T-helper 2 cell (primary cell): ENCODE measurements at places on chromosomes 3 and 15.

DNA sequence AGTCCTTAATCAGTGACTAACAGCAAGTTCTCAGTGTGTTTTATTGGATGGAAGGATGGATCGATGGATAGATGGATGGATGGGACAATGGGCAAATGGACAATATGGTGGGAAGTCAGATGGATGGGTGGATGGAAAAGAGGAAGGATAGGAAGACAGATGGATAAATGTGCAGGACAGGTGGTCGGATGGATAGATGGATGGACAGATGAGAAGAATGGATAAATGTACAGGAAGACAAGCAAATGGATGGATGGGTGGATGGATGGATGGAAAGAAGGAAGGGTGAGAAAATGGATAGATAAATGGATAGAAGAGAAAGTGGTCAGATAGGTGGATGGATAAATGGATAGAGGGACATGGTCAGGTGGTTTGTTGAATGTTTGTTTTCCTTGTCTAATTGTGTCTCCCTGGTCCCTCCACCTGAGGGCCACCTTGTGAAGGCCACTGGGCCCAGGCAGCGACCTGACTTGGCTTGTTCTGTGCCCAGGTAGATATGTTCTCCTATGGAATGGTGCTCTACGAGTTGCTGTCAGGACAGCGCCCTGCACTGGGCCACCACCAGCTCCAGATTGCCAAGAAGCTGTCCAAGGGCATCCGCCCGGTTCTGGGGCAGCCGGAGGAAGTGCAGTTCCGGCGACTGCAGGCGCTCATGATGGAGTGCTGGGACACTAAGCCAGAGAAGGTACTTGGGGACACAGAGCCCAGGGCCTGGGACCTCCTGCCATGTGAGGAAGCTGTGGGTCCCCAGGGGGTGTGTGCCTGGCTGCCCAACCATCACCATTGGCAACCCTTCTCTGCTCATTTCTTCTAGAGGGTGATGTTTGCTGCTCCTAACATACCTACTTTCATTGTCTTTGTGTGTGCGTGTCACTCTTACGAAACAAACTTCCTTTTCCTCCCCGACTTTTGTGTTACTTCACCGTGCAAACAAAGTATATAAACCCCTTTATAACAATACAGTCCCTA, 137.5 kb downstream of the LRRK1 start:
- DNase-seq = no peak

DNA sequence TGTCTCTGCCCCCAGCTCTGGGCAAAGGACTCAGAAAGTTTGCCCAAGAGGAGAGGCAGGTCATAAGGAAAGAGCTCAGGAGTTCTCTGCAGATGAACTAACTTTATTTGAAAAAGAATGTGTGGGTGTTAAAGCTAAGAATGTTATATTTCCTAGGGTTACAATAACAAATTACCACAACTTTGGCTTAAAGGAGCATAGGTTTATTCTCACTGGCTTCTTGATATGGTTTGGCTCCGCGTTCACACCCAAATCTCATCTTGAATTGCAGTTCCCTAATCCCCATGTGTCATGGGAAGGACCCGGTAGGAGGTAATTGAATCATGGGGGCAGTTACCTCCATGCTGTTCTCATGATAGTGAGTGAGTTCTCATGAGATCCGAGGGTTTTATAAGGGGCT, 383.7 kb upstream of the CFAP20DC start:
- DNase-seq = no peak

DNA sequence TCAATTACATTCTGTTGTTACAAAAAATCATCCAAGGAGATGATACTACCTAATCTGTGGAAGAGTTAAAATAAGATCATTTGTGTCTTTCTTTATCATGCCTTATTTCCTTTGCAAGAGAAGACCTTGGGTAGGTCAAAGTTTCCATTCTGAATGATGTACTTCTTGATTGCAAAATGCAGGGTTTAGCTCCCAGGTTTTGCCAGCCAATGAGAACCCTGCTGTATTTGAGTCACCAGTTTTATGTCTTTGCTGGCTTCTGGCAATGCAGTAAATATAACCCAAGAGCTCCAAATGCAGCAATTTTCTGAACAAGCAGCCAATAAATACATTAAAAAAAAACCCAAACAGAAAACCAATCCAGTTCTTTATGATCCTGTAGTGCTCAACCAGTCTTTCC, 204.9 kb downstream of the CADPS start:
- no peak for DNase-seq

DNA sequence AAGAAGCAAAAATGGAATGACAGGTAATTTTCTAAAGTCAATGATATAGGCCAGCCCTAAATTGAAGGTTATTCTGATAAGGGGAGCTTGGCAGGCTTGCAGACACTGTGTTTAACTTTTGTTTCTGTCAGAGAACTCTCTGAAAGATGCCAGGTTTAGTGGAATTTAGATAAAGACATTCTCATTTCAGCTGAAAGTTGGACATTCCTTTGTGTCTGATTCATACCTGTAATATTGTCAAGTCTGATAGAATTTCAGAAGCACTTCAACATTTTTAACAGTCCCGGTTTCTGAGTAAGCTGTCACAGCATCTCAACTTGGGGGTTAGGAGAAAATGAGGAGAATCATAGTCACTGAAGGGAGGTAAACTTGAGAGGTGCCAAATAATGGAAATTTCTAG, 84.0 kb downstream of the DIPK2A start:
- DNase-seq = no peak

- peak; percentile 41 for DNase-seq
These were observed 36.3 kb upstream of the GNB5 start for GRCh38 chr15:52227456-52227855.

DNA sequence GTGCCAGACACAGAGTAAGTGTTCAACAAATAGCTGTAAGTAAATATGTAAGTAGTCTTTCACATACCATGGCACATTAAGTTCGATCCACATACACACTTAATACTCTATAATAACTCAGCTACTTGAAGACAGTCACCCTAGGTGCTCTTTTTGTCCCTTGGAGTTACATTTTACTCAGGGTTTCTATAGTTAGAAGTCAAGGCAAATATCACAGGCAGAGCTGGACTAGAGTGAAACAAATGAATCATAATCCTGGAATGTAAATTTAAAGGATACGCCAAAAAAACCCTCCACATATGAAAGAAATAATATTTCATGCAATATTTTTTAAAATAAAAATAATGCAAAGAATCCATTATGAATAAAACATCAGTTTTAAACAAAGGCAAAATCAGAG, 461.8 kb downstream of the MAGI1 start:
- no peak for DNase-seq

DNA sequence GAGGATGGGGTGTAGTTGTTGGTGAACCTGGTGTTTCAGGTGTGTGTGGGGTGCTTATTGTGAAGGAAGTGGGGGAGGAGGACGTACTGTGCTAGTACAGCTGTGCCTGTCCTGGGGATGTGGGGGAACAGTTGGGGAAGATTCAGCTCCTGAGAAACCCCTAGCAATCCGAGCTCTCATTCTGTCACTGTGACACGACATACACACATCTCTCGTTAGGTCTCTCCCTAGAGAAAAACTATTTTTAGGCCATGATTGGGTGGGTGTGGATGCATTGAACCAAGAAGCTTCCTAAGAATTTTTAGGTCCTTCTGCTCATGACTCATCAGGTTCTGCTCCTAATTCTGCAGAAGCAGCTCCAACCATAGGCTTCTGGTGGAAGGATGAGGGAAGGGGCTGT, 54.3 kb downstream of the SLC30A4 start:
- DNase-seq = no peak
